ENCODE measurements at places on chromosomes 5 and 9. TPM values are rescaled to one million over a fixed set of nuclear protein-coding genes. Genes with fewer than 3 reads are reported as not detected.
A peak's percentile ranks its signal among the peaks of the same experiment; 100 is the strongest.

DNA sequence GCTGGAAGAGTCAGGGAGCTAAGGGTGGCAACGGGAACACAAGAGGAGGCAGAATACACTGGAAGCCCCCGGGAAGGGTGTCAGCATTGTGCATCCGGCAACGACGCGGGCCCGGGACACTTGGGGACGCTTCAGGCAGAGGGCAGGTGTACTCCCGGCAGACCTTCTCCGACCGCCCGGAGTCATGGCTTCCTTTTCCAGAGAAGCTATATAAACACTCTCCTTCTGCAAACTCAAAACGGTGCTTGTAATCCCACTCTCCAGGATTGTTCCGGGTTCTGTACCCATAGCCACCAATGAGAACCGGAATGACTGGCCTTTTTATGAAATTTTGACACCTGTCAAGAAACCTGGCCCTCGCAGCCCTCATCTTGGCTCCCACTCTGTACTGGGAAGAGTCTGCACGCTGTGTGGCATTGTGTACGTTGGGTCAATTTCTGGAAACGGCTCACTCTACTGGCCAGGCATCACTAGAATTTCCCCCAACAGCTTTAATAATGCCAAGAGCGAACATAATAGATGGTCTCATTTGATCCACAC lies 462 bp upstream of the MCC start:
- DNase-seq: no peak

DNA sequence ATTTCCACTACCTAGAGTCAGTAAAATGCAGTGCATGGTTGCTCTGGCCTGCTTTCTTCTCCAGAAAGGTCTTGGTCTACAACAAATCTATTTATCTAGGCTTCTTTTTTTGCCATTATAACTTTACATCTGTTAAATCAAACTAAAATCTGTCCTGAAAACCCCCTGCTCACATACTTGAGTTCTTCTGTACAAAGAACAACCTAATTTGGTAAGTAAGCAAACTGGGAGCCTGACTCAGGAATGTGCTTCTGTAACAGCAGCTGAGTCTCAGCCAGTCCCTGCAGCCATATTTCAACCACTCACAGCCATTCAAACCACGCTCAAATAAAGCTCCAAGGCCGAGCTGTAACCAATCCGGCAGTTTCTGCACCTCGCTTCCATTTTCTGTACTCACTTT lies 95.8 kb downstream of the PLPP1 start:
- peak; percentile 55 for DNase-seq

DNA sequence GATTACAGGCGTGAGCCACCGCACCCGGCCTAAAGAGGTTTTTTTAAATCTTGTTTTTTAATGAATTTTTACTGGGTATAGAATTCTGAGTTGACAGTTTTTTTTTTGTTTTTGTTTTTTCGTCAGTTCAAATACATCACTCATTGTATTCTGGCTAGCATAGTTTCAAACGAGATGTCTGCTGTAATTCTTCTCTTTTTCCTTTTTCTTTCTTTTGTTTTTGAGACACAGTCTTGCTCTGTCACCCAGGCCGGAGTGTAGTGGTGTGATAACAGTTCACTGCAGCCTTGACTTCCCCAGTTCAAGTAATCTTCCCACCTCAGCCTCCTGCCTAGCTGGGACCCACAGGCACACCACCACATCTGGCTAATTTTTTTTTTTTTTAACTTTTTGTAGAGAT lies 2.2 kb upstream of the PRRT1B start:
- no peak for DNase-seq

GRCh38 chr9:27548055-27548741 lies 18.6 kb upstream of the MOB3B start:
- DNase-seq: no peak

C9 gene
- 0.13 TPM for total RNA-seq

ADAMTSL1 gene
- total RNA-seq: 50.4 TPM

All from aorta (tissue), 5 donors.